ENCODE measurements at places on chromosomes 4 and X.

- no peak for DNase-seq
These were observed 5.4 kb upstream of the SHROOM3 start for GRCh38 chr4:76429636-76430035.

GRCh38 chr4:8351931-8352367 lies 82.4 kb downstream of the HTRA3 start:
- DNase-seq = no peak

- no peak for DNase-seq
These were observed 135.6 kb downstream of the MID1 start for GRCh38 chrX:10484683-10485247.

GRCh38 chrX:155434906-155435743 lies 23.3 kb downstream of the F8A3 start:
- DNase-seq = no peak

GRCh38 chr4:15884666-15885065 lies 53.9 kb downstream of the FGFBP1 start:
- DNase-seq = no peak

GRCh38 chr4:79331126-79331876 lies 5.4 kb upstream of the NAA11 start:
- DNase-seq = no peak

DNA sequence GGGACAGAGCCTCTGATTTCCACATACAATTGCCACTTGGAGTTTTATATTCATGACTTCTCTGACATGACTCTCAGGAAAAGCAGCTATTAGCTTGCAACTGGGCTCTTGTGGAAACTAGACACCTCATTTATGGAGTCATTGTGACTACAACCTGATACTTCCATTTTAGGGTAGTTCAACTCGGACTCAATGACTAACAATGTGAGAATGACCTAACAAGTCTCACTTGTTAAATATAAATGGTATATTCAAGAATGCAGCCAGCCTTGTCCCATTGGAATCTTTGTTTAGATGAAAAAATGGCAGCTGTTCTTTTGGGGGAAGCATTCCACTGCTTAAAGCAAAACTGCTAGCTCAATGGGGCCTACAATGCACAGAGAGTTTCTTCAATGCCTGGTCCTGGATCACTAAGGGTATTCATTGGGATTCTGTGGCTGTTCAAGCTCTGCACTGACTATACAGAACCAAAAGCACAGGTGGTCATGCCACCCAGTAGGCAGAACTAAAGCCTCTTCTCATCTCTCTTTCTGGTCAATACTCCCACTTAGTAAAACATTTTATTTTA lies 36.5 kb upstream of the GLRA3 start:
- no peak for DNase-seq

GRCh38 chrX:136646602-136647239 lies 1.2 kb upstream of the CD40LG start:
- peak; percentile 51 for DNase-seq

GRCh38 chrX:134679221-134679620 lies 20.9 kb upstream of the PLAC1 start:
- no peak for DNase-seq

DNA sequence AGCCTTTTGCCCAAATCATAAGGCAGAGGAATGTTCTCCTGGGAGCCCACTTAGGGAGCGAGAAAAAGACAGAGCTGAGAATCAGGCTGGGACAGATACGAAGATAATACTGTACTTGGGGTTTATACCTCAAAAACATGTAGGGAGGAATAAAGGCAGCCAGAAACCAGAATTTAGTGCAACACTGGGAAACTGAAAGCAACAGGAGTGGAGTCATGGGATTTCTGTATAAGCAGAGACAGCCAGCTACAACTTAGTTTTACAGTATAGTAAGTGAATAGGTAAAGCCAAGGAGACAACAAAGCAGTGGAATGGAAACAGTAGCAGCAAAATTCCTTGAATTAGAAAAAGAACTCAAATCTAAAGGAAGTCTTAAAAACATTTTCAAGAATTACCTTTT lies 413.2 kb downstream of the FAT4 start:
- DNase-seq = no peak

DNA sequence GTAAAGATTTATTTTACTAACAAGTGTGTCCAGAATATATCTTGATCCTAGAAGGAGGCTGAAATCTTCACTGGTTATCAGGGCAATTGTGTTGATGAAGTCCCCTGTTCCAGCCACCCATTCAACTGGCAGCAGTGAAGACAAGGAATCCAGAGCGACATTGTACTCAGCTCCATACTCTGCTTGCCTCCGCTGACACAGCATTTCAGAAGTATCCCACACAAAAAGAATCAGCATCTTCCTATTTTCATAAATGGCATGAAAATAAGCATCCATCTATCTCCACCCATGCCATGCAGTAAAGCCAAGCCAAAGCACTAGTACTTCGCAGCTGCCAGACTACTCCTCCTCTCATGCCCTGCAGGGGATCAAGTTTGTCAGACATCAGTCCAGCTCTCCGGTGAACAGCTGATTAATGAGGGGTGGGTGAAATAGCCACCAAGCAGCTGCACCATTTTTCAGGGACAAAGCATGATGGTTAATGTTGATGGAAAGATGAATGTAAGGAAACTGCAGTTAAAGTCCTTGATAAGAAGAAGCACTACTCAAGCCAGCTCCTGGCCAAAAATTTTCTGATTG lies 54.0 kb downstream of the COL25A1 start:
- DNase-seq = no peak

GRCh38 chrX:30304866-30305265 lies 4.3 kb downstream of the NR0B1 start:
- DNase-seq = no peak

DNA sequence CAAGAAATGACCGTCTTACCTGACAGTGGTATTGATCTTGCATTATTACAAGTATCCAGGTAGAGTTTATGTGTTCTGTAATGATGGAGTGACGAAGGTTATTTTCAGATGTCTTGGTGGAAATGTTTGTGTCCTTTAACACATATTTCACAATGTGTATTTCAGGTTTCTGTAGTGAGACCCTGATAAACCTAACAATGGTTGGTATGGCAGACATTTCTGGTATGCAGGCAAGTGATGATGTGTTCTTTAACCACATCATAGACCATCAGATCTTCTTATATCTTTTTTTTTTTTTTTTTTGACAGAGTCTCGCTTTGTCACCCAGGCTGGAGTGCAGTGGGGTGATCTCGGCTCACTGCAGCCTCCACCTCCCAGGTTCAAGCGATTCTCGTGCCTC lies 14.6 kb upstream of the ATXN3L start:
- DNase-seq = no peak

DNA sequence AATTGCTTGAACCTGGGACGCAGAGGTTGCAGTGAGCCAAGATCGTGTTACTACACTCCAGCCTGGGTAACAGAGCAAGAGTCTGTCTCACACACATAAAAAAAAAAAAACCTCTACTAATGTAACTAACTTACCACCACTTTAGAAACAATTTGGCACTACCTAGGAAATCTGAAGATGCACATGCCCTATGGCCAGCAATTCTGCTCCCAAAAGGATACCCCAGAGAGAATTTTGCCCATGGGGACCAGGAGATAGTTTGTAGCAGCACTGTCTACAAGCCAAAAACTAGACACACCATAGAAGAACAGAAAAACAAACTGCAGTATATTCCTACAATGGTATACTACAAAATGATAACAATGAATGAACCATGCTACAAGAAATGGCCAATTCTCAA lies 37.5 kb downstream of the USP46 start:
- no peak for DNase-seq

DNA sequence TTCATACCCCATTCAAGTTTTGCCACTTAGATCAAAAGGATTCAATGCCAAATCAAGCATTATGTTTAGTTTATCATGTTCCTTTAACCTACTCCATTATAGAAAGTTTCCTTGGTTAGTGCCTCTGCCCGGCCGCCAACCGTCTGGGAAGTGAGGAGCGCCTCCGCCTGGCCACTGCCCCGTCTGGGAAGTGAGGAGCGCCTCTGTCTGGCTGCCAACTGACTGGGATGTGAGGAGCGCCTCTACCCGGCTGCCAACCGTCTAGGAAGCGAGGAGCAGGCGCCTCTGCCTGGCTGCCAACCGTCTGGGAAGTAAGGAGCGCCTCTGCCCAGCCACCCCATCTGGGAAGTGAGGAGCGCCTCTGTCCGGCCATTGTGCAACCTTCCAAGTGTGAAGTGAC lies 36.3 kb upstream of the PDGFRA start:
- no peak for DNase-seq

DNA sequence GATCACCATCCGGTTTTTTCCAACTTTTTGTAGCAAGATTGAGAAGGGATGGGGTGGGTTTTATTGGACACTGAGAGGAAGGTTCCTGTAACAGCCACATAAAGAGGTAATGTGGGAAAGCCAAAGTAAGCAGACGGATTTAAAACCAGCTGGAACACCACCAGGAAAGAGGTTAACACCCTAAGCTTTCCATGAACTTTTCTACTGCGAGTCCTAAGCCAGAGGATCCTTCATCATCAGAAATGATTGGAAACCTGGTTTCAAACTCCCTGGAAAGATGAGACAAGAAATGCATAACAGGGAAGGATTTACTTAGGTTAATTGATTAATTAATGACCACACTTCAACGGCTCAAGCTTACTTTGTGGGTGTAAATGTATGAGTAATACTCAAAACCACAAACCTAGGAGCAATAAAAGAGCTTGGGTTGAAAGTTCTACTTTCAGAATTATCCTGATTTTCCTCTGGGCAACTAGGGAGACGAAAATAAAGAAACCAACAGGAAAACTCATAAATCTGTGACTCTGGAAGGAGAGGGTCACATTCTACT lies 91.5 kb downstream of the COX18 start:
- DNase-seq = no peak

- no peak for DNase-seq
These were observed 1.6 kb upstream of the HTR2C start for GRCh38 chrX:114582264-114582632.

- no peak for DNase-seq
These were observed 58.0 kb downstream of the ENPEP start for GRCh38 chr4:110533940-110534339.

GRCh38 chrX:136162827-136163570 lies 15.7 kb downstream of the FHL1 start:
- no peak for DNase-seq

DNA sequence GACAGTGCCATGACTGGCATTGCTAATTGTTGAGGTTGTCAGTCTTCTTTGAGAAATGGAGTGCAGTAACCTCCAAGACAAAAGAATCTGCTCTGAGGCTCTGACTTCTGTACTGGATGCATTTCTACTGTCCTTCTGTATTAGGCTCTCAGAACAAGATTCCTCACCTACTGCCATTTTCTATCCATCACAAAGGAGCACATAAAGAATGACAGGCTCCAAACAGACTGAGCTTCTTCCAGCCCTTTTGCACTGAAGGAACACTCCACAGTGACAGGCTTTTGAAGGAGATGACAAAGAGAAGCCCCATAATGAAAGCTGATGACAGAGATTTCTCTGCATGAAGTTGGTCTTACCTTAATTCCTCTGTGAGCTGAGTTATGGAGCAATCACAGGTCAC lies 162.2 kb downstream of the PCDH19 start:
- no peak for DNase-seq

DNA sequence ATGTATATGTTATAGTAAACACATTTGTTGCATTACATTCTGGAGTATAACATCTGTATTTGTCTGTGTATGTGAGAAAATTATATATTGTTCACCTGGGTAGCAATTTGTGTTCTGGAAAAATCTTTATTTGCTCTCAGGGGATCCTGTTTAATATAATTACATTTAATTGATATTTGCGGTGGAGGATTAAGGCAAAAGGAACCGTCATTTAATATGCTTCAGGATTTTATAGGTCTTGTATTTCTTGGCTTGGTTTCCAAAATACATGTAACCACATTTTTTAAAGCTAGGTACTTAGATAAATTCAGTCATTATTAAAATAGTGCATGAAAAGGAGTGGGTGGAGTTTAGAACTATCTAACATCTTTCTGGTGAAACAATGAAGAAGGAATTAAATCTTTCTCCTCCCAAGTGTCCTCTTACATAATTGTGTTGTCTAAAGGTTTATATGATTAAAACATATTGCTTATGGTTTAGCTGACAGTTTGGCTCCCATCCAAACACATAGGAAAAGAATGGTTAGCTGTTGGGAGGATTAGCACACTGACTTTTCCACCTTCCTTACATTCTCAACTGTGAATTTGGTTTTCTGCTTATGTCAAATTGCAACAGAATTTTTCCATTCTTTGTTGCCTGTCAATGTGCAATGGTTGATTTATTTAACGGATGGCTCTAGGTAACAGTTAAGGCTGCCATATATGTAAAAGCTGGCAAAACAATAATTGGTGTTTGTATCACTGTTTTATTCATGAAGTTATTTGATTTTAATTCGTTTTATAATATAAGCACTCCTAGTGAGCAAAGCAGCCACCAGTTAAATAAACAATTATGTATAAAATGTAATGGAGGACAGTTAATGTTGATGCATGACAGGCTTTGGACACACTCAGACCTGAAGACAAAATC lies 250.8 kb upstream of the SFRP2 start:
- no peak for DNase-seq

DNA sequence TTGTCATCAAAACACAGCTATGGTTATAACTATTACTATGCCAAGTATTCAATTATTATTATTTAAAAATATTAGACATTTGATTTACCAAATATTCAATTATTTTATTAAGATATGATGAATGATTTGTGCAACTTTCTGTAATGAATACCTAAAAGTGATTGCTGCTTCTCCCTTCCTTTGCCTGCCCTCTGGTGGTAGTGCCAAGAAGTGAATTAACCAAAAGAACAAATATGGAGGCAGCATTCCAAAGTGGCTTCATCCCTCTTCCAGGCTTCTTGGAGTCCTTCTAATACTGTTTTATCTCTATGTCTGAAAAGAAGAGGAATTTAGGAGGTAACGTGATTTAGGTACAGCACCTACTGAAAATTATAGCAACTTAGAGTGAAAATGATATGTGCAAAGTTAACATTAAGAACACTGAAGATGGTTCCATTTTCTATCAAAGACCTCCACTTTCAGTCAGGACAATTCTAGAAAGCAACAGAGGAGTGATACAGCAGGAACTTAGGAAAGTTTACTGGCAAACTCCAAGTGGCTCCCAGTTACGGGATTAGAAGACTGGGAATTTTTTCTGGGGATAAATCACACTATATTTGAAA lies 43.0 kb downstream of the ENPEP start:
- DNase-seq = no peak

DNA sequence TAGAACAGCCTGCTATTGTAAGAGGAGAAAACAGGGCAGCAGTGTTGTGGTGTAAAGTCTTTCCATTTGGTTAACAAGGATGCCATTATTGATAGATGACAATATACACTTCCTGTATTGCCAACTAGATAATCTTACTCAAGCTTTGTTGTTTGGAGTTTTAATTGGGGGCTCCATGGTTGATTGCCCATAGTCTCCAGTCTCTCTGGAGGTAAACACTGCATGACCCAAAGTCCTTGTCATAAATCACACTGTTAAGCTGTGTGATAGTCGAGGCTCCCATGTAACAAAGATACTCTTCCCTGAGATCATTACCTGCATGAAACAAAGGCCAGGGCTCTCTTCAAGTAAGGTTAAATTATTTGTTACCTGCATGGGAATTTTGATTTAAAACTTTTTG lies 394.6 kb downstream of the C4orf33 start:
- DNase-seq = no peak

- DNase-seq = no peak
These were observed 97.1 kb downstream of the MGST2 start for GRCh38 chr4:139762720-139763119.
